Stimulated activated CD8-positive, alpha-beta memory T cell treated with anti-CD3 and anti-CD28 coated beads, Interleukin-15, amount 100 ng/mL, for 1 hour (primary cell): ENCODE measurements at places on chromosomes 5 and 9.

DNA sequence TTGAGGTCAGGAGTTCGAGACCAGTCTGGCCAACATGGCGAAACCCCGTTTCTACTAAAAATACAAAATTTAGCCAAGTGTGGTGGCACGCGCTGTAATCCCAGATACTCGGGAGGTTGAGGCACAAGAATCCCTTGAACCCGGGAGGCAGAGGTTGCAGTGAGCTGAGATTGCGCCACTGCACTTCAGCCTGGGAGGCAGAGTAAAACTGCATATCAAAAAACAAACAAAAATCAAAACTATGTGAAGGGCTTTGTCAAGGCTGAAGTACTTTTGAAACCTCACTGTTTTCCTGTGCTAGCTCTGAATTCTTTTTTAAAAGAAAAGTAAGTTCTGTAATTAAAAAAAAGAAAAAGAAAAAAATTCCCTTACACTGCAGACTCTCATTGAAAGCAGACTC, 65.1 kb upstream of the KLF4 start:
- no peak for DNase-seq

GRCh38 chr9:1492156-1492555, 442.0 kb downstream of the DMRT2 start:
- no peak for DNase-seq

GRCh38 chr5:161790926-161791325, 57.0 kb upstream of the GABRA1 start:
- no peak for DNase-seq

GRCh38 chr5:80230269-80230992, 25.4 kb downstream of the SERINC5 start:
- no peak for DNase-seq

GRCh38 chr5:154356958-154357357, 88.8 kb upstream of the SAP30L start:
- DNase-seq: no peak

DNA sequence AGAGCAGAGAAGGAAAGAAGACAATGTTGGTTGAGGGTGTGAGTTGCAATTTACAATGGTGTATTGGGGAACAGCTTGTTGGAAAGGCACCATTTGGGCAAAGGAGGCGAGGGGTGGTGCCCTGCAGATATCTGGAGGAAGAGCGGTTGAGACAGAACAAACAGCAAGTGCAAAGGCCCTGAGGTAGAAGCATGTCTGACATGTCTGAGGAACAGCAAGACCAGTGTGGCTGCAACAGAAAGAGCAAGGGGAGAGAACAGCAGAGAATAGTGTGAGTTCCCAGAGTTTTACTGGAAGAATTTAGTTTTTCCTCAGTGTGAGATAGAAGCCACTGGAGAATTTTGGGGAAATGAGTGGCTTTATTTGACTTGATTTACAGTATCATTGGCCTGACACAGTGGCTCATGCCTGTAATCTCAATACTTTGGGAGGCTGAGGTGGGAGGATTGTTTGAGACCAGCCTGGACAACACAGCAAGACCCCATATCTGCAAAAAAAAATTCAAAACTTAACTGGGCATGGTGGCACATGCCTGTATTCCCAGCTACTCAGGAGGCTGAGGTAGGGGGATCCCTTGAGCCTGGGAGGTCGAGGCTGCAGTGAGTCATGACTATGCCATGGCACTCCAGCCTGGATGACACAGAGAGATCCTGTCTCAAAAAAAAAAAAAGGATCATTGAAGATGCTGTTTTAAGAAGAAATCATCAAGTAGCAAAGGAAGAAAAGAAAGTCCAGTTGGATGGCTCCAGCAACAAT, 13.6 kb downstream of the CMBL start:
- DNase-seq: no peak

DNA sequence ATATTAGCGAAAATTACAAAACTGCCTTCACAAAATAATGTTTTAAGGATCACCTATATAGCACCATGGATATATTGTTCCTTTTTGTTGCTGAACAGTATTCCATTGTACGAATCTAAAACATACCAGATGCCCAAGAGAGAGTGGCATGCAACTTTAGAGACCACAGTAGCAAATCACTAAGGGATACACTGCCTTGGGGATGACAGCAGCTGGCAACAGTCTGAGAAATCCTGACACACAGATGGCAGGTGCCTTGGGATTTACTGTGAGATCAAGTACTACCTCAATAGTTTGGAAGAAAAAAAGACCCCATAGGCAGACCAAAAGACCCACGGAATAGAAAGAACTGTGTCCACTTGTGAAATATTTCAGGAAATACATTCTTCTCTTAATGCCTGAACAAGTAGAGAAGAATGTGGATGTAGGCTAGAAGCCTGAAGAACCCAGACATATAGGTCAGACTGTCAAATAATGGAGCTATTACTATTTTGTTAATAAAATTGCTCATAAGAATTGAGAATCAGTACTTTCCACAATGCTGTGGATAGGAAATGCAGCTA, 53.4 kb downstream of the PLPP1 start:
- no peak for DNase-seq

GRCh38 chr9:100499866-100500265, 26.9 kb downstream of the TMEFF1 start:
- DNase-seq: no peak

GRCh38 chr5:93990504-93991070, 249.2 kb upstream of the POU5F2 start:
- no peak for DNase-seq

DNA sequence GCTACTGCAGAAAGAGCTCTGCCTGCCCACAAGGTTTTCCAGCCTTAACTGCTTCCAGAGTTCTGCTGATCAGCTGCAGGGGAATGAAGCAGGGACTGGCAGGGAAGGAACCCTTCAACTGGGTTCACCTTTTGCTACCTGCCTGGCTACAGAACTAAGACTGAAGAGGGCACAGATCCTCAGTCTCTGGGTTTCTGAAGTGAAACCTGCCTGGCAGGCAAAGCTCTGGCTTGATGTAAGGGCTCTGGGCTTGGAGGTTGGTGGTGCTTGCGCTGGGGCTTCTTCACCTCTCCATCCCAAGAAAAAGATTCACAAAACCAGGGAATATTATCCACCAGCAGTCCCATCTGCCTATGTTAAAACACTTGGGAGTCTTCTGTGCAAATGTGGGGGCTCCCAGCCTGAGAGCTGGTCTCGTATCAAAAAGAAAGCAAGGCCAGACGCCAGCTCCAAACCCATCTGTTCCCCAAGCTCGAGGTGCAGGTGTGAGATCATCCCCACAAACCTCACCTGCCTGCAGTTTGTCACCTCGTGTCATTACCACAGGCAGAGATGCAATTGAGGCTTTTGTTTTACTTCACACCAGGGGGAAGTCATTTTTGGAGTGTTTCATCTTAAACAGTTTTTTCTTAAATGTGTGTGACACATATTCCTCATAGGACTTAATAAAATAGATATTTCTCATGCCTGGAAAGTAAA, 58.3 kb downstream of the BNC2 start:
- DNase-seq: no peak

GRCh38 chr9:79610791-79611614, 39.2 kb downstream of the TLE4 start:
- DNase-seq: no peak

GRCh38 chr5:54221135-54221534, 89.2 kb downstream of the ARL15 start:
- no peak for DNase-seq

DNA sequence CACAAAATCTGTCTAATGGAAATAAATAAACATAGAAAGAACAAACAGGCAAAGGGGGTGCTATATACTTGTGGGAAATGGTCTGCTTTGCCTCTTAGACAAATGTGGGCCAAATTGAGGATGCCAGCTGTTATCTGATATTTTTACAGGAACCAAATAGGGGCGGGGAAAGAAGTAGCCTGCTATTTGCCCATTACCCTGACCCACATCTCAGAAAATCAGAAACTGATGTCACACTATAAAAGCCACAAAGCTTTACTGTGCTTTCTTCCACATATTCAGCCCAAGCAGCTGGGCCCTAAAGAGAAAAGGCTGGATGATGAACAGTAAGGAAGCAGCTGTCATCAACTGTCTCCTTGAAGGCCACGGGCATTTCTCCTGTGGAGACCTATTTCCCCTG, 97.3 kb downstream of the ELAVL2 start:
- no peak for DNase-seq

GRCh38 chr5:176738637-176739250, 71.6 kb upstream of the UNC5A start:
- DNase-seq: no peak

GRCh38 chr9:100602342-100602801, 24.5 kb downstream of the CAVIN4 start:
- DNase-seq: no peak

- no peak for DNase-seq
Measured at GRCh38 chr9:26523577-26523976, 369.0 kb downstream of the CAAP1 start.

DNA sequence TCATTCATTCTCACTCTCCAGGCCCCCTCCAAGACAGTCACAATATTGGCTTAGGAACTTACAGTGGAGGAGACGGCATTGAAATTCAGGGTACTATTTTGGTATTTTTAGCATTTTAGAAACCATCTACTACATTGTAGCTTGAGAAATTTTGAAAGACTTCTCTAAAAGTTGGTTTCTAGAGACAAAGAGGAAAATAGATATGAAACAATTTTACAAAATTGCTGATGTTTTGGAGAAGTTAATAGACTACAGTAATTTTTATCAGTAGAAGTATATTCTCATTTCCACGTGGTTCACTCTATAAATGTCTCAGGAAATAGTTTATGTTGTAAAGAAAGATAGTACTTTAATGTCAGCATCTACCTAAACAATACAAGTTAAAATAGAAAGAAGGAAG, 63.2 kb upstream of the ZSWIM6 start:
- no peak for DNase-seq

DNA sequence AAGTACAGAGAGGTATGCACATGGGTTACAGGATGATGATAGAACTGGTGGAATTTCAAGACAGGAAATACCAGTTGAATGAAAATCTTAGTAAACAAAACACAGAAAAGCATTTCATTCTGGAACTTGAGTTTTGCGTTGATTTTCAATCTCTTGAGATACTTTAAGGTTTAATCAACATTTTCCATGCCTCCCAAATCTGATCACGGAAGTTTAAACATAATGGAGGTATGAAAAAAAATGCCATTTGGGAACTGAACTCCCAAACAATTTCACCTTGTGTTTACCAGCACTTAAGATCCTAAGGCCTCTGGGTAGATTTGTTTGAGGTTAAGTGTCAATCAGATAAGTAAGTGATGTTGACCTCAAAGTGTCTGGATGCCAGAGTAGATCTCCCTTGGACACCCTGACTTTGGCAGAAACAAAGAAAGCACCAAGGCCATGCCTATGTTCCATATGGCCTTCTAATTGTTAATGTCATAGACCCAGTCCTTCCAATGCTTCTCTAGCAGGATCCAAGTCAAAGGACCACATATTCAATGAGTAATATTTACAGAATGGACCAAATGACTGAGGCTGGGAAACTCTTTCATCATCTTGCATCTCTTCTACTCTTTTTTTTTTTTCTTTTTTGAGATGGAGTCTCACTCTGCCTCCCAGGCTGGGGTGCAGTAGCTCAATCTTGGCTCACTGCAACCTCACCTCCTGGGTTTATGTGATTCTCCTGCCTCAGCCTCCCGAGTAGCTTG, 216.9 kb downstream of the ARRDC3 start:
- no peak for DNase-seq

DNA sequence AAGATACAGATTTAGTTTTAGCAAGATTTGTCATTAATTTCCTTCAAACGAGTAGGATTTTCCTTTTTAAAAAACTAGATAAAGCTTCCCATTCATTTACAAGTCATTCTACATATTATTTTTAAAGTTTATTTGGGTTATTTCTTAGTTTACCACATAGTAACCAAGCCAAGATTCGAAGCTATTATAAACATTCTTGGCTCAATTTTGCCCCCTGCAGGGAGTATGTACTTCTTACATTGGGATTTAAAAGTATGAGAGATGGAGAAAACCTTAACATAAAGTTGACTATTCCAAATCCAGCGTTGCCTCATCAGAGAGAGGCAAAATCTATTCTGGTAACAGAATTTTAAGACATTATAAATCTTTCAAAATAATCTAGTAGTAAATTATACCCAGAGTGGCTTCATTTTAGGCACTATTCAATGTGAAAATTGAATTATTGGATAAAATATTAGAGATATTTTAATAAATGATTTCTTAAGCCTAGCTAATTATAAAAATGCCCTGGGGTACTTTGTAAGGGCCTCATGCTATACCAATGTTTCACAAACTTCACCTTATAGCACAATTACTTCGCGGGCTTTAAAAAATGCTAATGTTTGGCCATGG, 39.1 kb downstream of the FBN2 start:
- DNase-seq: no peak

- no peak for DNase-seq
Measured at GRCh38 chr5:2872676-2873075, 121.2 kb upstream of the IRX2 start.

DNA sequence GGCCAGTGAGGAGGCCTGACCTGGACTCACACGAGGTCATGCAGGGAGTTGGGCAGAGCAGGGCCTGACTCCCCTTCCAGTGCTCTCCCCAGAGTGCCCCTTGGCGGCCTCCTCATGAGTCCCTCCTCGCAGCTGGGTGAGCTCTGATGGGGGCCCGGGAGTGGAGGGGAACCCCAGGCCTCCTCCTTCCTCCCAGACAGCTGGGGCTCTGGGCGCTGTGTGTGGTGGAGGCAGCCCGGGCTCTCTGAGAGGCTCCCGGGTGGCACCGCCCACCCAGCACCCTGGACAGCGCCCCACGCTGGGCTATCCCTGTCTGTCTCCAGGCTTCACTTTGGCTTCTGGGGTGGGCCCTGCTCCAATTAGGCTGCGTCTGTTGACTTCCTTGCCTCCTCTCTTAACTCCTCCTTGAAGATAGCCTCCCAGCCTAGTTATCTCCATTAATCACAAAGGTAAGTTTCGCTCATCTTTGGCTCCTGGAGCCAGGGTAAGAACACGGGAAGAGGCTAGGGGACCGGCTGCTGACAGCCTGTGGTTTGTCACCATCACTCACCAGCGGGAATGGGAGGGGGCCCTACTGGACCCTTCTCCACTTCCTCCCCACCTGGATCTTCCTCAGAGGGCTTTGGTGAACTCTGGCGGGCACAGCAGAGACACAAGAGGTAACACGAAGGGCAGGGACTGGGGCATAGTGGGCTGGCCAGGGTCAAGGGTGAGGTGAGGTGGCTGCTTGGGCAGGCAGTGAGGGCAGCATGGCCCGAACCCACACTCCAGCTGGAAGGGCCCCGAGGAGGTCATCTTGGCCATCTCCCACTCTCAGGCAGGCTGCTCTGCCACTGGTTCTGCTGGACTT, 13.1 kb downstream of the PSD2 start:
- no peak for DNase-seq

DNA sequence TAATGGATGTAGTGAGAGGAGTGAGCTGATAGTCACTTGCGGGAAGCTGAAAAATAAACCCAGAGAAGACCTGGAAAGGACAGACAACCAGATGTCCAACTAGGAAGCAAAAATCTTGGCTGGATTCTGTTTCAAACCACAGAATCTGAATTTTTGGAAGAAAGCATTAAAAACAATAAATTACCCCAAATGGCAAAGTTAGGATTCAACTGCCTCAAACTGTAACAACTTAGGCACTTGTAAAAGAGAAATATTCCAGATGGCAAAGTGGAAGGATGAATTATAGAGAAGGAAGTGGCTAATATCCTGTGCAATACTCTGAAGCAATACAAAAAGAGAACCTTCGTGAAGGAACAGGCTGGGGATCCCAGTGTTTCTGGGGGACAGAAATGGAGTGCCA, 46.8 kb upstream of the SLIT3 start:
- no peak for DNase-seq
